Adrenal gland (tissue), 19 donors: ENCODE measurements at places on chromosomes 12 and 14. TPM values are rescaled to one million over a fixed set of nuclear protein-coding genes. Genes with fewer than 3 reads are reported as not detected.
A peak's percentile ranks its signal among the peaks of the same experiment; 100 is the strongest.

HOXC4 gene
- polyA plus RNA-seq: 3.0 TPM

LRRC43 gene
- 1.1 TPM for polyA plus RNA-seq

EPYC gene
- not detected for polyA plus RNA-seq

PUS7L gene
- 15.5 TPM for polyA plus RNA-seq

ASIC1 gene
- 1.3 TPM for polyA plus RNA-seq

KRT75 gene
- polyA plus RNA-seq: not detected

DNA sequence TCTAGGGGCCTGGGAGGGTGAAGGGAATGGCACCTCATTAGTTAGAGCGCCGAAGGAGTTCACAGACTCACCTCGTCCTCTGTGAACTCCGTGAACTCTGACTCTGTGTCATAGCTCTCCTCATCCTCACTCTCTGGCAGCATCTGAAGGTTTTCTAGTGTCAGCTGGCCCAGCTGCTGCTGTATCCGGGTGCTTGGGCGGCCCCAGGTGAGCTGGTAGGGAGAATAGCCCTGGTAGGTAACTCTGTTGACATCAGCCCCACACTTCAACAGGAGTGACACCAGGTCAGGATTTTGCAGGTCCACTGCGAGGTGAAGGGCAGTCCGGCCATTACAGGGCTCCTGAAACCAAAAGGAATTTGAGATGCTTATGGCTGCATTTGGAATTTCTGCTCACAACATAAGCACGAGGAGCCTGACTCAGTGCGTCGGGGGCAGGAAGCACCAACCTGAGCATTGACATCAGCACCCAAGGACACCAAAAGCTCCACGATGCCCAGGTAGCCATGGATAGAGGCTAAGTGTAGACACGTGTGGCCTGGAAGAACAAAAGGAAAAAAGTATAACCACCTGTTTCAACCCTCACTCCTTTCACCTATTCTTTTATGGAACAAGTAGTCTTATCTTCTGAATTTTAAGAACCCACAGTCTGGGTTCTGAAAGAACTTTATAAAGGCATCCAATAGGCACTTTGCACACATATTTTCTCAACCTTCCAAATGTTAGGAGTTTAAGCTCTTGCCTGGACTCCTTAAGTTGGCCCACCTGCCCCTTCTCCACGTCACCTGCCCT, 2.0 kb downstream of the NFKBIA start:
- DNase-seq: peak; percentile 56

- DNase-seq: no peak
These were observed 506.0 kb upstream of the USP15 start for GRCh38 chr12:61754214-61754613.

GRCh38 chr12:129839679-129840078, 64.1 kb downstream of the TMEM132D start:
- no peak for DNase-seq

DNA sequence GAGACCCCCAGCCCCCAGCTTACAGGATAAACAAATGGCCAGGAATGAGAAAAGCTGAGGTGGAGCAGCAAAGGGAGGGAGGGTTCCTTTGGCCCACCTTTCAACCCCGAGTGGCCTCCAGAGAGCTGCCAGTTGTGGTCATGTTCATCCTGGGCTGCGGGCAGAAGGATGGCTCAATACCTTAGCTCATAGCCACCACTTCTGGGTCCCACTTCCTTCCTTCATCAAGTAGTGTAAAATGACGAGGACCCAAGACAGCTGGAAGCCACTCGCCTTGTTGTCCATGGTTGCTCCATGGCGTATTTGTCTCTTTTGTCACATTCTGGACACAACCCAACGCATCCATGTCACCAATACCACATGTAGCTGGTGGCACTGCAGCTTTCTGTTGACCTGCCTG, 24.2 kb downstream of the CRACR2A start:
- DNase-seq: no peak

GRCh38 chr12:6378709-6379472, 3.5 kb upstream of the SCNN1A start:
- peak; percentile 21 for DNase-seq

DNA sequence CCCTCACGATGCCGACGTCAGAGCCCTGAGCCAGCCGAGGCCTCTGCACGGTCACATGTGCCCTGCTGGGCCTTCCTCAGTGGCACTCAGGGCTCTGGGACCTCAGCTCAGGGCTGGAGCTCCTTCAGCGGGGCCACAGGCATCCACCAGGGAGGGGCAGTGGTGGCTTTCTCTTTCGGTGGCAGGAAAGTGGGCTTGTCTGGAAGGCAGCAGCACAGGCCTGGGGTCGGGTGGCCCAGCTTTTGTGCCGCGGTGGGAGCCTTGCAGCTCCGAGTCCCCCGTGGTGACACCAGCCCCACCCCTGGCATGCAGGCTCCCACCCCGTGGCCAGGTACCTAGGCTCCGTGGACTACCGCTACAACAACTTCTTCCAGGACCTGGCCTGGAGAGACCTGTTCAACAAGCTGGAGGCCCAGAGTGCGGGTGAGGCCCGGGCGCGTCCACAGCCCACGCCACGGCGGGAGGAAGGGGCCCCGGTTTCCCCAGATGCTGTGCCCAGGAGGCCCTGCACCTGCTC, 14.2 kb upstream of the TEX22 start:
- no peak for DNase-seq

DNA sequence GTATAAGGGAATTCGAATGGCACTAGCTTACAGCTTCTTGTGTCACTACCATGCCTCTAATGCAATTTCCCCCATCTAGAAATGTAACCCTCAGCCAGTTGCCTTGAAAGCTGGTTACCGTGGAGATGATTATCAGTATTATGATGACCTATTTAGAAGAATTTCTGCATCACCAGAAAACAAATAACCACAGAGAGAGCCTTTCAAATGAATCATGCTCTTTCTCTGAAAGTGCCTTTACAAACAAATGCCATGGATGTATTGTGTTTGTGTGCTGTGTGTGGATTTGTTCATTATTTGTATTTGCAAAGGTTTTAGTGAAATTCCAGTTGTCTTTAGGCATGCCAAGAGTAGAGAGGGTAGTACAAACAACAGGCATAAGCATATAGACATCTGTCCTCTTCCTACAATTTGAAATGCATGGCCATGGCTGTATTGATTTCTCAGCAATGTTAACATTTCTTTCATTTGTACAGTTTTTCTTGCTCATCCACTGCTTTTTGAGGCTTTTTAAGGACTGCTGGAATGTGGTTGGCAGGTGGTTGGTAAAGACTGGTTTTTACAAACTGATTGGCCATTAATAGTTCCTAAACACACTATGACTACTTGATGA, 266.5 kb downstream of the PAWR start:
- DNase-seq: peak; percentile 55

- DNase-seq: no peak
These were observed 23.2 kb upstream of the RAP1B start for GRCh38 chr12:68587448-68587873.

DNA sequence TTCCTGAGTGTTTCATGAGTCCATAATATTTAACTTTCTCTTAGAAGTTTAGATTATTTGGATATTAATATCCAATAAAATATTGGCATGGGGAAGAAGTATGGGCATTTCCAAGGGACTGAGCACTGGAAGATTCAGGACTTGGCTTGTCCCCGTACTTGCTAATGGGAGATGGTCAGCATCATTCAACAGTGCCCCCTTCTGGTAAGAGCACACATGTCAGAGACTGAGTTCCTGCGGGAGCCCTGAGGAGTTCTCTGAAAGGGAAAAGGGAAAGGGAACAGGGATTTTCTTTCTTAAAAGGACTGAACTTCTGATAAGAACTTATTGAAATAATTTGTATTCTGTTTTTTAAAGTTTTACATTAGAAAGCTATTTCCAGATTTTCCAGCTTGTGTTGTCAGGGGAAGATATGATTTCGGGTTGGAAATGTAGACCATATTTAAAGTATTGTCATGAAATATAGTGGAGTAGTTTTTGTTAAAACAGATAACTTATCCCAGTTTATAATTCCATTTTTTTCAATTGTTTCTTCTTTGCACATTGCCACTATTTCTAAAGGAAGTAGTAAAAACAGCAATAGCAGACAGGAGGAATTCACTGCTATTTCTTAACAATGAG, 59.8 kb upstream of the C12orf71 start:
- DNase-seq: peak; percentile 73
